CD4-positive, alpha-beta T cell treated with Interleukin-10 for 1 hour (primary cell): ENCODE measurements at places on chromosomes 3 and 15.
A peak's percentile ranks its signal among the peaks of the same experiment; 100 is the strongest.

- DNase-seq = no peak
Observed at GRCh38 chr15:38398134-38398533, 55.8 kb upstream of the FAM98B start.

GRCh38 chr3:149396476-149396875 is 19.0 kb upstream of the TM4SF1 start:
- DNase-seq = no peak

- DNase-seq = no peak
Observed at GRCh38 chr3:142982038-142982773, 18.7 kb upstream of the PAQR9 start.

DNA sequence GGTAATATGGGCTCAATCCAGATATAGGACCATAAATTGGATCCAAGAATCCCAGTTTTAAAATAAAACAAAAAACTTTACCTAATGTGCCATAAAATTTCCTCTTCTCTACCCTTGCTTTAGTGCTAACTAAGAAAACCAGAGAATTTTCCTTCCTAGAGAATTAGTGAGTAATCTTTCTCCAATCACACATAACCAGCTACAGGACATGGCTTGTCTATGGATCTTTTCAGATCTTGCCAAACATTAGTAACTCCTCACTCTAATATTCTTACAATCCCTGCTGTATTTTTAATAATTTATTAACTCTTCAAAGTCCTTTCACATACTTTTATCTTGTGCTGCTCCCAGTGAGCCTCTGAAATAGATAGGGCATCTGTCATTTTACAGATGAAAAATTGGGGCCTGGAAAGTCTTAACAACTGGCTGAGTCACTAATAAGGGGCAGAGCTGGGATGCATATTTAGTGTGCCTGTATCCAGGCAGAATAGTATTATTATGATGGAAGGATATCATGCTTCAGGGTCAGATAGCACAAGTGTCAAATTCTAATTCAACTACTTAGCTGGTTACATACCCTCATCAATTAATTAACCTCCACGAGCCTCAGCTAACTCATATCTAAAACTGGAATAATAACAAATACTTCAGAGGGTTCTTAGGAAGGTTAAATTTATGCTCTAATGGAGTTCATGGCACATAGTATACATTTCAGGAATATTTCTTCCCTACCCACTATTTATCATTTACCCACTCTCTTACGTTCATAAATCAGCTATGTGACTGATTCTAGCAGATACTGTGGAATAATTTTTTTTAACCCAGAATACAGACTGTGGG is 5.6 kb downstream of the ZBED2 start:
- no peak for DNase-seq

DNA sequence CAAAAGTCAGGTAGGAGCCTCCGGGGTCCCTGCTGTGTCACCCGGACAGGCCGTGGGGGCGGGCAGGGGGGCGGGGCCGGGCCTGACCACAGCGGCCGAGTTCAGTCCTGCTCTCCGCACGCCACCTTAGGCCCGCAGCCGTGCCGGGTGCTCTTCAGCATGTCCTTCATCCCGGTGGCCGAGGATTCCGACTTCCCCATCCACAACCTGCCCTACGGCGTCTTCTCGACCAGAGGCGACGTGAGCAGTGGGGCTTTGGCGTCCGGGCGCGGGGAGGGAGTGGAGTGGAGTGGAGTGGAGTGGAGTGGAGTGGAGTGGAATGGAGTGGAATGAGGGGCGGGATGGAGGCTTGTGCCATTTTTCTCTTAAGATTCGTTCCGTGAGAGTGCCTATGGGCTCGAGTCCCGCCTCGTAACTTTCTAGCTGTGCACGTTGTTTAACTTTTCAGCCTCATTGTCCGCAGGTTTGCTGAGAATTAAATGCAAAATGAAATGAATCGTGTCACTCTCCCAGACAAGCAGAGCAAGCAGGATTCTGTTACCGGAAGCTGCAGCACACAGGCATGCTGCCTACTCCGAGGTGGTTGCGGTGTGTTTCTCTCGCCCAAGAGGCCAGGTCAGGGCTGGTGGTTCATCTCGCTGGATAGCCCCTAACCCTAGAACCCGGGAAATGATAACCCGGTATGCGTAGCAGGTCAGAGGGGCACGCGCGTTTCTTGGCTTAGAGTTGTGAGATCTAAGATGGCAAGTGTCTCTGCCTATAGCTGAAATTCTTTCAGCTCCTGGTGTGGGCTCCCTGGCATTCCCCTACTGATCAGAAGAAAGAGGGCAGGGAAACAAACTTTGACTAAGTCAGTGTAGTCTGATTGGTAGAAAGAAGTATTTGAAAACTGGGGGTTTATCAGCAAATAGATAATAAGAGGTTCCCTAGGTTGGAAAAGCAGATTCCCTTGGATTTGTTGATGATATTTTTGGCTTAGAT is at the start of gene FAH:
TSS of gene FAH (plus strand) at position 104 of the 981 bp plus-strand sequence. CDS start at position 160, 56 bp downstream.
- DNase-seq = peak; percentile 56

GRCh38 chr3:184944241-184944640 is 132.3 kb downstream of the VPS8 start:
- no peak for DNase-seq

- no peak for DNase-seq
Observed at GRCh38 chr15:78317145-78317836, 17.9 kb upstream of the SKIC8 start.

DNA sequence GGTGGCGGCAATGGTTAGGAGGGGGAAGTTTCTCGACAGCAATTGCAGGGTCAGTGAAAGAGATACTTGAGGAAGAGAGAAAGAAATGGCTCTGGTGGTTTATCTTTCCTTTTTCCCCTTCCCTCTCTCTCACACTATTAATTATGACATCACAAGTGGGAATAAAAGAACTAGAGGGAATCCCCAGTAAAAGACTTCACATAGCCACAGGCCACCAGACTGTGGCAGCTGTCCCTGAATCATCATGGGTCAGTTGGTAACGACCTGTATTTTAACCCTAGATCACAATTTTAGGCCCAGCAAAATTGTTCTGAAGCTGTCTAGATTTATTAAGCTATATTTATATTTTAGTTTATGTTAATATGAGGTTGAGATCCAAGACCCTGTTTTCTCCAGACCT is 40.3 kb downstream of the MBNL1 start:
- no peak for DNase-seq

GRCh38 chr15:63121382-63122001 is at the start of gene LACTB:
Gene LACTB (plus strand): TSS chr15:63121861. CDS start chr15:63121872, 11 bp downstream.
- DNase-seq = peak; percentile 83

DNA sequence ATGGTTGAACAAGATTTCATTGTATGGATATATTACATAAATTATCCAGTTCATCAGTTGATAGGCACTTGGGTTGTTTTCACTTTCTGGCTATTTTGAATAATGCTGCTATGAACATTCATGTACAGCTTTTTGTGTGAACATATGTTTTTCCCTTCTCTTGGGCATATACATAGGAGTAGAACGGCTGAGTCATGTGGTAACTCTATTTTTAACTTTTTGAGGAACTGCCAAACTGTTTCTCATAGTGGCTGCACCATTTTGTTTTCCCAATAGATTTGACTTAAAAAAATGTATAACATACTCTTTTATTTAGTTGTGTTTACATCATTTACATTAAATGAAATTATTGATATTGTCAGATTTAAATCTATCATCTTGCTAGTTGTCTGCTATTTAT is 28.8 kb upstream of the RFX7 start:
- no peak for DNase-seq

DNA sequence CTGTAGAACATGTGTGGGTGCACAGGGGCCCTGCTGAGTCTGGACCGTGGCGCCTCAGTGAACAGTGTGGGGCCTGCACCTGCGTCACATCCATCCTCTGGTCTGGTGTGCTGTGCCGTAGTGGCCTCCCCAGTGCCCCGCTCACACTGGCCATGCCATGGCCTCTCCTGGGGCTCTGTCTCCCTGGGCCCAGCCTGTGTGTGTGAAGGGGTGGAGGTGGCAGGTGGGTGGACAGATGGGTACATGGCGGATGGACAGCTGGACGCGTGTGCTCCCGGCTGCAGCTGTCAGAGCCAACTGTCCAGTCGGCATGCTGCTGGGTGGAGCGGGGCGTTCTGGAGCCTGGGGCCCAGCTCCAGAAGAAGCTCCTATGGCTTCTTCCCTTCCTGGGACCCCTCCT is 17.8 kb downstream of the PLXNA1 start:
- DNase-seq = no peak

- no peak for DNase-seq
Observed at GRCh38 chr3:116444115-116444747, 1.1 kb downstream of the LSAMP start.

DNA sequence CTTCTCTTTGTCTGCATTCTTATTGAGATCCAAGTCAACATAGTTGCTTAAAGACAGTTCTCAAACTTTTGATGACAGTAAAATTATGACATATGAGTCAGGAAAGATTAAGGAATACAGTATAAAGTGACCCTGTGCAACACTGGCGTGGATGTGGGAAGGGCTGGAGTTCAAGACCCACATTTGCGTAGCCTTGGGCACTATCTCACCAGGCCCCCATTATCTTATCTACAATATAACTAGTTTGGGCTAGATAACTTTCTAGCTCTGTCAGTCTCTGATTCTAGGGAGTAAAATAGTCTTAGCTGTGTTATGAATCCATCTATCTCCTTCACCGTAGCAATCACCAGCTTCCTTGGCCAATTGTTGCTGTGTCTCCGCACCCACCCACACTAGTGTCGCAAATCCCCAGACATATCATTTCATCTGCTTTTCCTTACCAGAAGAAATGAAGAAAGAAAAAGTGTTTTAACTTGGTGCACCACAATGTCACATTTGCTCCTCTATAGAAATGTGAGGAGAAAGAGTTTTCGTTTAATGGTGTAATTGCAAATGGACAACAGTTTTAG is 14.9 kb upstream of the TM4SF4 start:
- DNase-seq = no peak

GRCh38 chr15:92647467-92648163 is 8.0 kb downstream of the FAM174B start:
- DNase-seq = no peak

DNA sequence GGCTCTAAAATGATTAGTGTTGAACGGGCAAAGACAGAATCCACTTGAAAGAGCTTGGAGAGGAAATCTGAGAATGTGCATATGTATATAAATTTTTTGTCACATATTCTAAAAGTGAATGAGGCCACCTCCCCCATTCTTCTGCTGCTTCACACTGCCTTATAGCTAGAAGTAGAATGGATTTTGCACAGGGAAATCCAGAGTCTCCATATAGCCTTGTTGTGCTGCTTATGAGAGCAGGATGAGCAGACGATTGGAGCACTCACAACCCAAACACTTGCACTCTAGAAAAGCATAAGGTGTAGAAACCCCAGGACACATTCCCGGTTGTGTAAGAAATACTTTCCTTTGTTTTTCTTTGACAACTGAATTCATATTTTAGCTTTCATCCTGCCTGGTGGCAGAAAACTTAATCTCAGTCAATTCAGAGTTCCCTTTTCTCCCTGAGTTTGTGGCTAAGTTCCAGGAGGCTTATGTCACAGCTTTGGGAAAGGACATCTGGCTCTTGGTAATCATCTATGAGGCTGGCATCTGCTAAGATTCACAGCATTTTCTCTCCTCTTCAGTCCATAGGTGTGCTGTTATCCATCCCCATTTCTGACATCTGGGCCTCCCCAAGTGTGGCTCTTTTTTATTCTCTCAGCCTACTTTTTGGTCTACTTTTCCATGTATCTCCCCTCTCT is 188.4 kb upstream of the PFN2 start:
- DNase-seq = no peak

DNA sequence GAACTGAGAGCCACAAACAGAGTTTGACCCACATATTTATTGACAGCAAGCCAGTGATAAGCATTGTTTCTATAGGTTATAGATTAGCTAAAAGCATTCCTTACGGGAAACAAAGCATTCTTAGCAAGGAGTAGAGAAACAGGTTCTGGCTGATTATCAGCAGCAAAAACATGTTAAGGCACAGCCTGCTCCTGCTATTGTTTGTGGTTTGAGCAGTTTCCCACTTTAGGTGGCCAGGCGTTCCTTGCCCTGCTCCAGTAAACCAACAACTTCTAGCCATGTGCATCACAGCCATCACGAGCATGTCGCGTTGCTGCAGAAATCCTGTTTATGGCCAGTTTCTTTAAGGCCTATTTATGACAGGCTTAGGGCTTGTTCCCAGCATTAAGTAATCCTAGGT is 44.7 kb upstream of the C2CD4B start:
- DNase-seq = no peak

GRCh38 chr3:141998669-141999290 is 122.3 kb downstream of the ATP1B3 start:
- DNase-seq = peak; percentile 9

GRCh38 chr15:68536331-68537095 is 42.3 kb upstream of the CORO2B start:
- DNase-seq = no peak

DNA sequence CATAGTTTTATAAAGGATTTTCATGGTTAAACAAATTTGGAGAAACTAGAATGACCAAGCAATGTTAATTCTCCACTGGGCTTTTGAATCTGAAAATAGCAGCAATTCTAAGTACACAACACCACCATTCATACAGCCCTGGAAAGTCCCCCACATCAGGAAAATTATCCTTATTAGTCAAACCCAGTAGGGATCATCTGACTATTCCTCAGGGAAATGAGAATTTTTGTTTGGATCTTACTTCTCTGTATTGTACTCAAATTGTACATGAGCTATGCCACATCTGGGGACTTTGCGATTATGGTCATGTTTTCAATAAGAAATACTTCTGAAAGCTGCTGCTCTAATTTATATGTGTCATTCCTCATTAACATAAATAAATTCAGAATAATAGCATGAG is 46.0 kb downstream of the RARB start:
- no peak for DNase-seq
